ENCODE measurements at places on chromosomes 2 and 18.

DNA sequence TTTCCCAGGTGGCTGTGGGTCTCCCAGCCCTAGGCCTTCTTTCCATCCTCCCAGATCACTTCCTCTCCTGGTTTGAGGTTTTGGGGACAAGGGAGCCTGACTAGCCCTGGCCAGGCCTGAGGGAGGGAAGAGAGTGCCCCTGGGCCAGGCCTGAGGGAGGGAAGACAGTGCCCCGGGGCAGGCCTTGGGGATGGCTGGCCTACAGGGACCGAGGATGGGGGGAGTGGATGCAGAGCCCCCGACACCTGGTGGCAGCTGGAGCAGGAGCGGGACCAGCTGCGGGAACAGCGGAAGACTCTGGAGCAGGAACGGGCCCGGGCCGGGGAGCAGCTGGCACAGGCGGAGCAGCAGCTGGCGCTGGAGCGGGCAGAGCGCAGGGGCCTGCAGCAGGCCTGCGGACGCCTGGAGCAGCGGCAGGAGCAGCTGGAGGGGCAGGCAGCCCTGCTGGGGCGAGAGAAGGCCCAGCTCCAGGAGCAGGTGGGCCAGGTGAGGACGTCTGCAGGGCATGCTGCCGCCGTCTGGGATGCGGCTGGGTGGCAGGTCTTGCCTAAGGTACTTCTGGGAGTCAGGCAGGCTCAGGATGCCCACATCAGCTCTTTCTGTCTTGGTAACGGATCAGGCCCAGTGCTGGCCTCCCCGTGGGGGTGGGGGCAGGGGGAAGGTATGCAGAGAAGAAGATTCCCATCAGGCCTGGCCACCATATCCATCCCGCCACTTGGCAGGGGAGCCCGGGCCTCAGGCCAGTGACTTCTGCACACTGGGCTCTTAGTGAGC lies 29.2 kb downstream of the CROCC2 start:
- no peak for DNase-seq

DNA sequence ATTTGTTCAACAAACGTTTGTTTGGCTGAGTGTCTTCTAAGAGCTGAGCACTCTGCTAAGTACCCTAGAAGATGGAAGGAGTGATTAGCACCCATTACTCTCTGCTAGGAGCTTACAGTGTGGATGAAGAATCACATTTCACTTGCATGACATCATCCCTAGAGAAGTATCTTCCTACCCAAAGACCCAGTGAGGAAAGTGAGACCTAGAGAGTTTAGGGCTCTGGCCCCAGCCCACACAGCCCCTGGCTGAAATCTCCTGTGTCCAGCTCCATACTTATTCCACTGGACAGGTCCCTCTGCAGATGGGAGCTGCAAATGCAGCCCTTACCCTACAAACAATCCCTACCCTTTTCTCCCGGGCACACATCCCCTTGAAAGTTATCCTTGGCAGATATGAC lies 26.8 kb upstream of the EPAS1 start:
- peak; percentile 39 for DNase-seq

DNA sequence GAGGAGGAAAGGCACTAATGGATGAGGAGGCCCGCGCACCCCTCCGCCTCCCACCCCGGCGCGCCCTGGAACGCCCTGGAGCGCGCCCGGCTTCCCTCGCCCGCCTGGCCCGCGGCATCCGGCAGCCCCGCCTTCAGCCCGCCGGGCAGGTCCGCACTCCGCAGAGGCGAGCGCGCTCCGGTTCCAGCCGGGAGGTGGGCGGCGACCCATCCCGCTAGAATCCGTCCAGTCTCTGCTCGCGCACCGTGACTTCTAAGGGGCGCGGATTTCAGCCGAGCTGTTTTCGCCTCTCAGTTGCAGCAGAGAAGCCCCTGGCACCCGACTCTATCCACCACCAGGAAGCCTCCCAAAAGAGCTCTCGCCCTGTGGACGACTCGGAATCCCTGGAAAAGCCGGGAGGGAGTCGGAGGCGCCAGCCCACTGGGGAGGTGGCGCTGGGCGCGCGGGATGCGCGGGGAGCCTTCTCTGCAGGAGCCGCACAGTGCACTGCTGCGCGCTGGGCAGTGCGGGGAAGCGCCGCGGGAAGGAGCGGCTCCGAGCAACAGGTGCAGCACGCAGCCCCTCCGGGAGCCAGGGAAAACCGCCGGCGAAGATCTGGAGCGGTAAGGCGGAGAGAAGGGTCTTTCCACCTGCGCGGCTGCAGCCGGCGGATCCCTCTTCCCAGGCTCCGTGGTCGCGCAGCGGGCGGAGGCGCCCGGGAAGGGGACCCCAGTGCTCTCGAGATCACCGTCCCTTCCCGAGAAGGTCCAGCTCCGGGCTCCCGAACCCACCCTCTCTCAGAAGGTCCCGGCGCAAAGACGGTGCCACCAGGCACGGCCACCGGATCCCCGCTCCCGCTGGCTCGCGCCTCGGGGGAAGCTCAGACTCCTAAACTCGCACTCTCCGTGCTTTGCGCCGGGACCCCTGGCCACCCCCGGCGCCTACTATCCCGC lies at the start of gene GALR1:
Gene GALR1 (plus strand): TSS at position 280 of the 932 bp plus-strand sequence. CDS start 701 bp downstream, outside the sequence.
- no peak for DNase-seq

DNA sequence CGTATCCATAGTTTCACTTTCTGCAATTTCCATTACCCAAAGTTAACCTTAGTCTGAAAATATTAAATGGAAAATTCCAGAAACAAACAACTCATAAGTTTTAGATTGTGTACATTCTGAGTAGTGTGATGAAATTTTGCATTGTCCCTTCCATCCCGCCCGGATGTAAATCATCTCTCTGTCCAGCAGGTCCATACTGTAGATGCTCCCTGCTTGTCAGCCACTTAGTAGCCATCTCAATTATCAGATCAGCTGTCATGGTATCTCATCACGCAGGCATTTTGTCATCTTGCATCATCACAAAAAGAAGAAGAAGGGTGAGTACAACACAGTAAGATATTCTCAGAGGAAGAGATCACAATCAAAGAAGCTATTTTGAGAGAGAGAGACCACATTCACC lies 185.0 kb upstream of the STK17B start:
- DNase-seq = peak; percentile 84

DNA sequence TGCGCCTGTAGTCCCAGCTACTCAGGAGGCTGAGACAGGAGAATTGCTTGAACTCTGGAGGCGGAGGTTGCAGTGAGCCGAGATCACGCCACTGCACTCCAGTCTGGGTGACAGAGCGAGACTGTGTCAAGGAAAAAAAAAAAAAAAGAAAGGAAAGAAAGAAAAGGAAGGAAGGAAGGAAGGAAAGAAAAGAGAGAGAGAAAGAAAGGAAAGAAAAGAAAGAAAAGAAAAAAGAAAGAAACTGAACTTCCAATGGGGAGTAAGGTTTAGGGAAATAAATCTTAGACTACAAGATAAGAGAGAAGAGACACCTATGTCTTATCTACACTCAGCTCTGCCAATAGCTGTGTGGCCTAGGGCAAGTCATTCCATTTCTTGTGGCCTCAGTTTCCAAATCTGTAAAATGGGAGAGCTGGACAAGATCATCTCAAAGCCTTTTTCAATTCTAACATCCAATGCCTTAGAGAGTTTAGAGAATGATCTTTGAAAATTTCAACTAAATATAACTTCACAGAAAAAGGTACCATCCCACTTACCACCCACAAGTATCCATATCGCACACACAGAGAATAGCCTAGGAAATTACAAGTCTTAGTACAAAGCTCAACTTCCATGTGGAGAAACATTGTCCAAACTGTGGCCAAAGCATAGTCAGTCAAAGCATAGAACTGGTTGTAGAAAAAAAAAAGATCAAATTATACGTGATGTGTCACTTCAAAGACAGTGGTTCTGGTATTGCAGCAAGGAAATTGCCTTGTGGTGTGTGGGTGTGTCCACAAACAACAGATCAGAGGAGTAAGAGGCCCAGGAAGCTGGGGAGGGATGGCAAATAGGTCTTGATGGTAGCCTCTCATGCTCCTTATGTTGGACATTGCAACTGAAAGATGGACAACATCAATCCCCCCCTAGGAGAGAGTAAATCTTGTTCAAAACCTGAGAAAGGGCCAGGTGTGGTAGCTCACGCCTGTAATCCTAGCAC lies 42.4 kb downstream of the SLC14A2 start:
- DNase-seq = peak; percentile 19

GRCh38 chr2:26884486-26884885 lies 36.6 kb downstream of the DPYSL5 start:
- DNase-seq = no peak

DNA sequence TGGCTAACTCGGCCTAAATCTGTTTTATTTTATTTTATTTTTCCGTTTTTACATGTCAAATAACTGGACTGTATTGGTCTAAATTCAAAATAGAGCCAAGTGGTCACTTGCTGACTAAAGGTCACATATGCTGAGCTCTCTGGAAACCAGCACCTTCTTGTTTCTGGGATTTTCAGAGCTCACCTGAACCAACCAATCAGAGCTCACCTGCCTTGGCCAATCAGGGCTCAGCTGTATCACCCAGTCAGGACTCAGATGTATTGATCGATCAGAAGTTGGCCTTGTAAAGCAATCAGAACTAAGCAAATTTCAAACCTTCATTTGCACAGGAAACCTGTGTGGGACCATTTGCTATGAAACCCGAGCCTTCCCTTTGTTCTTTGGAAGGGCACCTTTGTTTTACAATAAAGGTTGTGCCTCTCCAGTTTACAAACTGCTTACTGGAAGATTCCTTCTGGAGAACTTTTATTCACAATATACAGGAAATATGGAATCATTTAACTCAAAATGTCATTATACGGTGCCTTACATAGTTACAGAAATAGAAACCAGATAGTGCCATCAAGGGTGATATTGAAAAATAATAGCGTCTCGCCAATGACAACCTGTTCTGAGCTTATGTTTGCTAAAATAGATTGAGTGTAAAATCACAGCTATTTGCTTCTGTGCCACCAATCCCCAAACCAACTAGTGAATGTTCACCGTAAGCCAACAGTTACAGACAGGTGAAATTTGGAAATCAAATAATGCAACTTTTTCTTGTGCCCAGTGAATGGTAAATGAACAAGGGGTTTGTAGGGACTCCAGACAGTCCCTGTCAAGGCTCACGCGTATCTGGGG lies 17.3 kb upstream of the PSD4 start:
- DNase-seq = no peak

GRCh38 chr18:68997845-68998244 lies 200.0 kb downstream of the CCDC102B start:
- no peak for DNase-seq

DNA sequence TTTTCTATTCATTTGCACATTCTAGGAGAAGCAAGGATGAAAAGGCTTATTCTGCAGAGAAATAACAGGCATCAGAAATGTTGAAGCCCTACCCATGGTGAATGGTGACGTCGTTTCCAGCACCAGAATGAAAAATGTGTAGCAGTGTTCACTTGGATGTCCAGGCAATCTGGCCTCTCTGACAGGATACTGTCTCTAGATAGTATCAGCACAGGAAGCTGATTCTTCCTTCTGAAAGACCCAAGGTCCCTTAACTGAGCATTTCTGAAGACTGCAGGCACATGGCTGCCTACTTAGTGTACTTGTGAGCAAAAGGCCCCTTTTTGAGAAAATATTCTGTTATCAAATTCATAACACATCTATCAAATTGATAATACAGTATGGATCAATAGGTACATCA lies 234.1 kb downstream of the XIRP2 start:
- DNase-seq = no peak

- DNase-seq = no peak
These were observed 34.1 kb downstream of the ODC1 start for GRCh38 chr2:10413991-10414451.

DNA sequence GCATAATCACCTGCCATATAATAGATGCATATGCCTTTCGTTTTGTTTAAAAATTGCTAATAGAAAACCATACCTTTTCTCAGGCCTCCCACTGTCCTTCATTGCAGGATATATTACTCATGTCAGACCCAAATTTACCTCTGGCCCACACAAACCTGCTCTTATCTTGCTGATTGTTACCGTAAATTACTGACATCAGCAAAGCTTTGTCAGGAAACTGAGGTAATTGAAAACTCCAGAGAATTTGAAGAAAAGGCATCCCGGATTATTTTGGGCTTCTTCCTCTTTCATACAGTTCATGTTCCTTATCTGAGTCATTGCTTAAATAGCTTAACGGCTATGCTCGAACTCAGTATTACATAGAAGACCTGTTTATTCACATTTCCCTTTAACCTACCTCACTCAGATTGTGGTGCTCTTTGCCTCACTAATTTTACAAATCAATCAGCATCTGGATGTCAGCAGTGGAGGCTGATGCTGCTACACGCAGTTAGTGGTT lies 145.7 kb downstream of the ZEB2 start:
- DNase-seq = peak; percentile 77

- no peak for DNase-seq
These were observed at the start of gene MATN3 for GRCh38 chr2:20012282-20013125. Gene MATN3 (minus strand): TSS chr2:20012668. CDS start chr2:20012631, 37 bp downstream.

- no peak for DNase-seq
These were observed 3.4 kb downstream of the MGAT4A start for GRCh38 chr2:98727369-98728087.

GRCh38 chr2:180559038-180559437 lies 421.4 kb upstream of the UBE2E3 start:
- DNase-seq = no peak

DNA sequence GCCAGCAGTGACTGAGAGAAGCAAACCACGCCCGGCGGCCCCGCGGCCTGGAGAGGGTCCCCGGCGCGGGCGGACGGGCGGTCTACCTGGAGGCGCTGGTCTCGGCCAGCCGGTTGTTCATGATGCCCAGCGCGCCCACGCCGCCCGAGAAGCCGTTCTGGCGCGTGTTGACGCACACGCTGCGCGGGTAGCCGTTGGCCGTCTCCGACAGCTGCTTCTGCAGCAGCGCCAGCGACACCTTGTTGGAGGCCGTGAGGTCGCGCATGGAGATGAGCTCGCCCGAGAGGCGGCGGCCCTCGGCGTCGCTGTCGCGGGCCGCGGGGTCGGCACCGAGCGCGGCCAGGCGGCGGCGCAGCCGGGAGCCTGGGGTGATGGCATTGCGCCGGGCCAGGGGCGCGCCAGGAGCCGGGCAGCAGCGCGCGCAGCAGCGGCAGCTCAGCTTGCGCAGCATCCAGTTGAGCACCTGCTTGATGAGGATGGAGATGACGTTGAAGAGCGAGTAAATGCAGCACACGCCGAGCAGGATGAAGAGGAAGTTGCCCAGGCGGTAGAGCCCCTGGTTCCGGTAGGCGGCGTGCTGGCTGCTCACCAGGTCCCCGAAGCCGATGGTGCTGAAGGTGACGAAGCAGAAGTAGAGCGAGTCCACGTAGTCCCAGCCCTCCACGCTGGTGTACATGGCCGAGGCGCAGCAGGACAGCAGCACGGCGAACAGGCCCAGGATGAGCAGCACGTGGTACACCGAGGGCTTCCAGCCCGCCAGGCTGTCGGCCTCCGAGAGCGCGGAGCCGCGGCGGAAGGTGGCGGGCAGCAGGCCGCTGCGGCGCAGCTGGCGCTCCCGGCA lies 118.1 kb downstream of the MSH2 start:
- peak; percentile 40 for DNase-seq

All from OCI-M1 (cell line).